ENCODE measurements at places on chromosomes 5 and 9.

DNA sequence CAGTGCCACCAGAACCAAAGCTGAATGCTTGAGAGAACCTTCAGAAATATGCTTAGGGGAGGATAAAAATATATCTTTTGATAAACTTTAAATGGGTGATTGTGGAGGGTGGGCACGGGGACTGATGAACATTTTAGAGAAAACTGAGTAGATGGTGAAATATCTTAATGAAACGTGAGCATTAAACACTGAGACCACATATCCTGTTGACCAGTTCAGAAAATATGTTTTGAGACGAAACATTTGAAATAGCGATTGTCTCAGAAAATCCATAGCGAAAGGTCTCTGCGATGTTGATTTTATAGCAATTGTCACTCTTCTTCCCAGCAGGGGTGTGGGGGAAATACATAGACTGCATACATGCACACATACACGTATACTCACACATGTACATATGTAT lies 231.0 kb downstream of the ESM1 start:
- DNase-seq, result no peak

GRCh38 chr5:36613771-36614656 lies 7.6 kb downstream of the SLC1A3 start:
- no peak for DNase-seq

DNA sequence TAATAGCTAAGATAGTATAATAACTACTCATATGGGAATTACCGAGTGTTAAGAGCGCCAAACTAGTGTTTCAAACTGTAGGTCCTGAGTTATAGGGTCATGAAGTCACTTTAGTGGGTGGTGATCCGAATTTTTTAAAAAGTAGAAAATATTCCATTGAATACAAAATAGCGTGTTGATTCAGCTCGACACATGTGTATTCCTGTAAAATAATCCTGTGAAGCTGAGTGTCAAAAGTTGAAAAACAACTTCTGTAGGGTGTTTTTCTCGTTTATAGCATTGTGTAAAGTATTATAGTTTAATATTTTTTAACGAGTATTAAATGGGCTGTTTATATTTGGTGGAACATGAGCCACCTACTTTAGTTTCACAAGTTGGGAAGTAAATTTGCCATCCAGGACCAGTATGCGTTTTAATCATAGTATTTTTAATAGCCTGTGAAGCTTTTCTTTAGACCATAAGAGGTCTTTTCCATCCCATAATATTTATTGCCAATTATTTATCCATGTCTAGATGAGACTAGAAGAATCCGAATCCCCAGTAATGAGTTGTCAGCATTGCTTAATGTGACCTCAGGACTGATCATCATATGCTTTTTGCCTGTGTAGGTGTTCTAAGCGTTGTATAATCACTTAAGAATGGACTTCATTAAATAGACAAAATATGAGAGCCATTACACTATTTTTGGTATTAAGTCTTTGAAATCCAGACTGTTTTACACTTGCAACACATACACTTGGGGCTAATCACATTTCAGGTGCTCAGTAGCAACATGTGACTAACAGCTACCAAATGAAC lies 84.1 kb downstream of the PTPDC1 start:
- no peak for DNase-seq

DNA sequence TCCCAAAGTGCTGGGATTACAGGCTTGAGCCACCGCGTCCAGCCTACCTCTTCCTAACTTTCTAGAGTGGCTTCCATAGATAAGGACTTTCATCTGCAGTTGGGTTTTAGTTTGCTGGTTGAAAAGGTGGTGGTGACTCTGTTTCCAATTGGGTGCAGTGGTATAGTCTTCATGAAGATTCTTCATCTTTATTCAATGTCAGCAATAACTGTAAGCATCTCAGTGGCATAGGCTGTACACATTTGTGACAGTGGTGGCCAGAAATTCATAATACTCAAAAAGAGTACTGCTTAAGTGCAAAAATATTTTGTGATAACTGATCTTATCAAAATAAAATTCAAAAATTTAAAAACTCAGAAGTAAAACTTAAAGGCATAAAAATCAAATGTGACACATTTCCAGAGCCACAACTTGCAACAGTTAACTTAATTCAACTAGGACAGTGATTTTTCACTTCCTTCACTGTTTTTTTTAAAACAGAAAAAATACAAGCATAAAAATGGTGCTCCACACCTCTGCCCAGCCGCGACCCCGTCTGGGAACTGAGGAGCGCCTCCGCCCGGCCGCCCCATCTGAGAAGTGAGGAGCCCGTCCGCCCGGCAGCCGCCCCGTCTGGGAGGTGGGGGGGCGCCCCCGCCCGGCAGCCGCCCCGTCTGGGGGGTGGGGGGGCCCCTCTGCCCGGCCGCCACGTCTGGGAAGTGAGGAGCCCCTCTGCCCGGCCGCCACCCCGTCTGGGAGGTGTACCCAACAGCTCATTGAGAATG lies 56.4 kb upstream of the CDK5RAP2 start:
- DNase-seq, result no peak

GRCh38 chr9:126363250-126363649 lies 36.6 kb downstream of the MVB12B start:
- DNase-seq, result no peak

Data from T-helper 17 cell (primary cell).